ENCODE measurements at places on chromosomes 4 and X.

DNA sequence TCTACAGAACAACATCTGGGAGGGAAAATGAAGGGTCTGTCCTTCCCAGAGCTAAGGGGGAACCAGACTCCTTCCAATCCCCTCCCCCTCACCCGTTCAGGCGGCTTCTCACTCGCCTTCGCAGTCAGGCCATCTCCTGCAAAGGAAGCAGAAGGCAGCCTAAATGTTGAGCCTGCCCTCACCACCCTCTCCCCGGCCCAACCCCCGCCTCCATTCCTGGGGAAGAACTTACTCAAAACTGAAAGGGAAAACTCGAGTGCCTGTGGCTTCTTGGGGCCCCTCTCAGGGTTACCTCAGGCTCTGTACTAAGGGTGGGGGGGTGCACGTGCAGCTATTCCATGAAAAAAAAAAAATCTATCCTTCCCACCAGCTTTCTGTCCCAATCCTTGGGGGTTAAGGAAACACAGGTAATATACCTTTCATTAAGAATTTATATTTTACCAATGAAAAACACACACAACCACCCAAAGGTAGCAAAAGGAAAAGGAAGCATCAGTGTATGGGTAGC lies 2.4 kb downstream of the ZMYM3 start:
- DNase-seq: no peak

- DNase-seq: no peak
These were observed 1040.0 kb downstream of the FAT4 start for GRCh38 chr4:126354784-126355183.

DNA sequence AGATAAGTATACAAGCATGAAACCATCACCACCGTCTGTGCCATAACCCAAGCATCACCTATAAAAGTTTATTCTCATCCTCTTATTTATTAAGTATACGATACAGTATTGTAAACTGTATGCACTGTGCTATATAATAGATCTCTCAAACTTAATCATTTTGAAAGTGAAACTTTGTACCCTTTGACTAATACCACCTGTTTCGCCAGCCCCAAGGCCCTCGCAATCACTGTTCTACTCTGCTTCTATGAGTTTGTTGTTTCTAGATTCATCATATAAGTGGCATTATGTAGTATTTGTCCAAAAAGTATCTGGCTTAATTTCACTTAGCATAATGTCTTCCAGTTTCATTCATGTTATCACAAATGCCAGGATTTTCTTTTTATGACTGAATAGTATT lies 72.1 kb upstream of the DOCK11 start:
- no peak for DNase-seq

DNA sequence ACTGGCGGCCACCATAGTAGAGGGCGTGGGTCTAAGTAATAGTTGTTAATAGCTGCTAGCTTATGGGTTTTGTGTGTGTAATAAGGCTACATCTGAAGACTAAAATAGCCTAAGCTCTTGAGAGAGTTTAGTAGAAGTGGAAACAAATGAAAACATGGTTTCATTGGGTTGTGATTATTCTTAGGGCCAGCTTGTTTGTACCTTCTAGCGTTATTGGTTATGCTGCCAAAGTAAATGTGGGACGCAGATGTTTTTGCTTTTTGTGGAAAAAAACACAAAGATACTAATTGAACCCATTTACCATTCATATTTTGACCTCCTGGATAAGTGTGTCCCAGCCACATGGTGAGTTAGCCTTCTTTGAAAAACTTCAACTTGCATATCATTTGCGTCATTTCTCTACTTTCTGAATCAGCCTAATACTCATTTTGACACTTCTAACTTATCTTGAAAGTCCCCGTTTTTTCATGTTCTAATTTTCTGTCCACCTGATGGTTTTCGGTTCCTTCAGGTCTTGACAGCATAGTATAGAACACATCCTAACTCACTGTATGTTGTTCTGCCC lies 305.3 kb downstream of the FRMPD4 start:
- DNase-seq: no peak

GRCh38 chrX:111483135-111483534 lies 28.3 kb upstream of the SERTM2 start:
- no peak for DNase-seq

- no peak for DNase-seq
These were observed 72.1 kb downstream of the PRSS12 start for GRCh38 chr4:118280501-118281218.

DNA sequence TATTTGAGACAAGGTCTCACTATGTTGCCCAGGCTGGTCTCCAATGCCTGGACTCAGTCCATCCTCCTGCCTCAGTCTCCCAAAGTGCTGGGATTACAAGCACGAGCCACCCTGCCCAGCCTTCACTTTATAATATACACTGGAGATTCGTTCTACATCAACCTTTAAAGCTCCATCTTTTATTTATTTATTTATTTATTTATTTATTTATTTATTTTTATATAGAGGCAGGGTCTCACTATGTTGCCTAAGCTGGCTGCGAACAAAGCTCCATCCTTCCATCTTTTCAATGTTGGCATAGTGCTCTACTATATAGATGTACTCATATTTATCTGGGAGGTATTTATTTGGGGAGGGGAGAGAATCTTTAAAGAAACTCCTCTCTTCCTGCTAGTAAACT lies 1.7 kb upstream of the KDR start:
- no peak for DNase-seq

DNA sequence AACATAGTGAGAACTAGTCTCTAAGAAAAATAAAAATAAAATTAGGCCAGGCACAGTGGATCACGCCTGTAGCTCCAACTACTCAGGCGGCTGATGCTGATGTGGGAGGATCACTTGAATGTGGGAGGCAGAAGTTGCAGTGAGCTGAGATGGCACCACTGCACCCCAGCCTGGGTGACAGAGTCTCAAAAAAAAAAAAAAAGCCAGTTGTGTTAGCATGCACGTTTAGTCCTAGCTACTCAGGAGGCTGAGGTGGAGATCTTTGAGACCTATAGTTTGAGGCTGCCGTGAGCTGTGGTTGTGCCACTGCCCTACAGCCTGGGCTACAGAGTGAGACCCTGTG lies 2.5 kb downstream of the DCK start:
- no peak for DNase-seq

- DNase-seq: no peak
These were observed 89.8 kb downstream of the EIF4E start for GRCh38 chr4:98838977-98839618.

DNA sequence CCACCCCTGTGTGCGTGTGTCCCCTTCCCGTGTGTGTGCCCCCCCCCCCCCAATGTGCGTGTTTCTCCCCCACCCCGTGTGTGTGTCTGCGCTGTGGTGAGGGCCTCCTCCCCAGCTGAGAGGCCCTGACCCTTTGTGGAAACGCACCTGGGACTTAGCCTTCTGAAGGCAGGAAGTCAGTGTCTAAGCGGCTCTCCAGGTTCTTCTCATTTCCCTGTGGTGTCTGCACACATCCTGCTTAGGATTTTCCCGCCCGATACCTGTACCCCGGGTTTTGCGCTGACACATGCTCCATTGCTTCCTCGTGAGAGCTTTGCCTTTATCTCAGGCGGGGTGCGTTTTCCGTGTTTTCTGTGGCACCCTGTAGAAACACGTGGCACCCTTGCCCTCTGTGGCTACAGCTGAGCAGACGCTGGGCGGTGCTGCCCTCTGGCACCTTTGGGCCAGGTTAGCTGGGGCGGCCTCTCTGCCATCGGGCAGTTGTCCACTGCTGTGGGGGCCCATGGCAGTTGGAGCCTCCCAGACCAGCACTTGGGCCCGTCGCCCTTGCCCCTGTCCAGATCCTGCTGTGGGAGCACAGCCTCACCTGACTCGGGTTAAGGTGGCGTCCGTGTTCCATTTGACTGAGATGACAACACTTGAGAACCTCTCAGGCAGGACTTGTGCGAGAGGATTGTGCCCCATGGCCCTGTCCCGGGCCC lies 26.3 kb downstream of the MAEA start:
- DNase-seq: no peak

GRCh38 chrX:76555269-76555668 lies 127.8 kb downstream of the MAGEE1 start:
- no peak for DNase-seq

DNA sequence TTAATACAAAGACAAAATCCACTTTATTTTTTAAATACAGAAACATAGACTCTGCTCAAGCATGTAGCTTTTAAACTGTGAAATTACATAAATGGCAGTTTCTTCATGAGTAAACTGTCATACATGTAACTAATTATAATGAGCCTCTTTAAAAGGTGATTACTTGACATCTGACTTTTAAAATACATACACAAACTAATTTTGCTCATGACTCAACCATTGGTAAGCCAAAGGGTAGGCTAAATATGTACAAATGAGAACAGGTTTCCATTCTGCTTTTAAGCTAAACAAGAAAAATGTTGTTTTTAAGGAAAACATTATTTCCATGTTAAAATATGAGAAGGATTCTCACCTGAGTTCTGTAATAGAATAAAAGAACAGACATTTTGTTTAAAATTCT lies 27.9 kb downstream of the CAMK2D start:
- no peak for DNase-seq

- no peak for DNase-seq
These were observed 53.0 kb downstream of the HAND2 start for GRCh38 chr4:173477016-173477415.

- no peak for DNase-seq
These were observed 3.1 kb upstream of the TCEANC start for GRCh38 chrX:13649838-13650237.

GRCh38 chr4:104743215-104743653 lies 248.5 kb upstream of the CXXC4 start:
- DNase-seq: no peak

DNA sequence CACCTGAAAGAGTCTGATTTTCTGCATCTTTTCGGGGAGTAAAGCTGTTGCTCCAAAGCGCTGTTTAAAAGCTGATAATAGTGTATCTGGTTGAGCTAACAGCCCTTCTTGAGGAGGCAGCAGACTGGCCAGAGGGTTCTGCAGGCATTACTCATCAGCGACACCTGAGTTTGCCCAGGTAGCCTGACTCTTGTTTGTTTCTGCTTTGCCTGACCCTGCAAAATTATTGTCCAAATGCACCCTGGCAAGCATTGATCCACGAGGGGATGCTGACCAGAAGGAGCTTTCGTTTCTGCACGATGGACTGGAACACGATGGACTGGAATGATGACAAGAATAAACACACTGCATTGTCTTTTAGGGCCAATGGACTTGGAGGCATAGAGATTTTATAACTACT lies 6.2 kb downstream of the CD99 start:
- no peak for DNase-seq

DNA sequence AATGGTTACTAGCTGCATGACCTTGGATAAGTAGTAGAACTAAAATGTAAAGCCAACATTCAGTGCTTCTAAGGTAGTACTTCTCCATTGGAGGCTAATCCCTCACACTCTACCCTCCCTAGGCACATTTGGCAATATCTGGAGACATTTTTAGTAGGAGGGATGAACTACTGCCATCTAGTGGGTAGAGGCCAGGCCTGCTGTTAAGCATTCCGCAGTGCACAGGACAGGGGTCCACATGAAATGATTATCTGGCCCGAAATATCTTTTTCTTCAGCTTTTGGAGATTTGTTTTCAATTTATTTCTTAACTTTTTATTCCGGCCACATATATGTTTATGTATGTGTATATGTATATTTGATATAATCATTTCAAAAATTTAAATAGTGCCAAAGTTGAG lies 36.0 kb upstream of the SPANXC start:
- DNase-seq: no peak

- DNase-seq: no peak
These were observed 19.5 kb upstream of the TMEM154 start for GRCh38 chr4:152699313-152699712.

DNA sequence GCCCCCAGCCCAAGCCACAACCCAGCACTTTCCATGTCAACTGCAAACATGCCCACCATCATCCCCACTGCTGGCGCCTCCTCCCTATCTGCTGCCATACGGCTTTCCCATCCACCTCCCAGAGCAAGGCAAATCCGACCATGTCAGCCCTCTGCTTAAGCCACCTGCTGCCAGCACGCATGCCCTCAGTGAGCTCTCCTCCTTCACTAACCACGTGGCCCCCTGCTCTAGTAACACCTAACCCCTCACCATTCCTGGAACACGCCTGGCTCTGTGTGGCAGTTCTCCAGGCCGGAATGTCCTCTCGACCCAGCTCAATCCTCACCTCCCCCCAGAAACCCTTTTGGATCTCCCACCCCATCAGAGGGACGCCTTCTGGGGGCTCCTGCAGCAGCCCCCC lies 17.4 kb downstream of the BCAP31 start:
- DNase-seq: no peak

- no peak for DNase-seq
These were observed 31.6 kb downstream of the TMEM31 start for GRCh38 chrX:103742339-103742738.

- no peak for DNase-seq
These were observed 208.7 kb downstream of the PDGFC start for GRCh38 chr4:156762851-156763250.

- DNase-seq: no peak
These were observed 168.4 kb upstream of the NHS start for GRCh38 chrX:17206584-17206983.

GRCh38 chr4:166481055-166481454 lies 608.0 kb downstream of the TLL1 start:
- no peak for DNase-seq

DNA sequence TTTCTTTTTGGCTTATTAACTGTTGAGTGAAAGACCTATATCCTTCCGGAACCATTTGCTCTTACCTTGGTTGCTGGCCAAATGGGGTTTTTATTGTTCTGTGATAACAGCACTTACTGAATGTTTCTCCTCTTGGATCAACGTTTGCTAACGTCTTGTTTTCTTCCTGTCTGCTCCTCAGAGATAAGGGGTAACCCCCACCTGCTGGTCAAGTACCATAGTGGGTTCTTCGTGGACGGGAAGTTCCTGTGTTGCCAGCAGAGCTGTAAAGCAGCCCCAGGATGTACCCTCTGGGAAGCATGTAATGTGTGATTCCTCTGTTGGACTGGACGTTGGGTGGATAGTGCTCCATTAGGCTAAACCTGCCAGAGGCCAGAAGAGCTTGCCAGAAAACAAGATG lies 15.3 kb downstream of the BMX start:
- DNase-seq: no peak

DNA sequence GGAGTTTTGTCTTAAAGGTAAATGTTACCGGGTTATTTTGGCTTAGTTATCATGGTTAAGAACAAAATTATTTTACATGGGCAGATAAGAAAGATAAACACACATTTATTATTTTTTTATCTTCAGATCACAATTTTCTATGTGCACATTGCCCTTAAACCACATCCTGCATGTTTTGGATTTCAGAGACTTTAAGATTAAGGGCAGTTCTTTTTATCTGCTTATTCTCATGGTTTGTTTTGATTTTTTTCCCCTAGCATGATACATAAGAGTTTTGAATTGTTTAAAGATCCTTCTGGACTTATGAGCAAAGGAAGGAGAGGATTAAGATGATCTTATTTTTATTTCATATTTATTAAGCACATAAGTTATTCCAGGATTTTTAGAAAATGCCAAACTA lies 190.1 kb upstream of the BMP3 start:
- no peak for DNase-seq
